Frontal cortex (tissue), 4 donors: ENCODE measurements at places on chromosomes 6 and 20.
A peak's percentile ranks its signal among the peaks of the same experiment; 100 is the strongest.

DNA sequence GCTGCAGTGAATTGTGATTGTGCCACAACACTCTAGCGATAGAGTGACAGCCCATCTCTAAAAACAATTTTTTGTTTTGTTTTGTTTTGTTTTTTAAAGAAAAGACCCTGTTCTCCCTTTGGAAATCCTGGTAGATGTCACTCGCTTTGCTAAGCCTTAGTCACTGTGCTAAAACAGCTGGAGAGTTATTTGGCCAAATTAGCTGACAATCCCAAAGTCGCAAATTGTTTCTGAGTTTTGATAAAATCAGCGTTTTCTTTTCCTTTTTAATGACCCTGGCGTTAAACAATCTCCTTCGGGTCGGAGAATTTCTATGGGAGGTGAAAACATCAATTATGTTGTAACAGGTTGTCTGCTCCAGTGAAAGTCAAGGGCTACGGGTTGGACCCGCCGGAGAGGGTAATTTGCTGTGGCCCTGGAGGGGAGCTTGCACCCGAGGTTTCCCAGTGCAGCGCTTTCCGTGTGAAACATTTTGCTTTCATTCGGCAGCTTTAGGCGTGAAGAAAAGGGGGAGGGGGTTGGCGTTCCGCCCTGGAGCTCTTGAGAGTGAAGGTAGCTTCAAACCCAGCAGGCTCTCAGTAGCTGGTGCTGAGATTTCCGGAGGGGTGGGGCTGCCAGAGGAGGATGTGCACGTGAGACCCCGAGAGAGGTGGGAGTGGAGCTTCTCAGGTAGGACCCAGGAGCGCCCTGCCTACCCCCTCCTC, 296.6 kb downstream of the PHACTR1 start:
- DNase-seq: no peak

DNA sequence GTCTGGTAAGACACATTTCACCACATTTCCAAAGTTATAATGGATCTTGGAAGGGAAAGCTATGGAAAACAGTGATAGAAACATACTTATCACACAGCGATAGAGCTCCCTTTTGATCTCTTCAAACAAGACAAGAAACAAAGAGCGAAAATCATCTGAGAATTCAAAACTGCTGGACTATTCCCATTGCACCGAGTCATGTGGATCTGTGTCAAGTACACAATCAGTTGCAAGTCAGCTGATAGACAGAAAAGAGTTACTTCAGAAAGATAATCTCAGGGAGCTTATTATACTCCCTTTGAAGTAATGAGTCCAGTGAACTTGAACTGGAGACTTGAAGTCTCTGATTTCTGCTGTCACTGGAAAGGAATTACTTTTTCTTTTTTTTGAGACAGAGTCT, 89.7 kb upstream of the GCM1 start:
- no peak for DNase-seq

DNA sequence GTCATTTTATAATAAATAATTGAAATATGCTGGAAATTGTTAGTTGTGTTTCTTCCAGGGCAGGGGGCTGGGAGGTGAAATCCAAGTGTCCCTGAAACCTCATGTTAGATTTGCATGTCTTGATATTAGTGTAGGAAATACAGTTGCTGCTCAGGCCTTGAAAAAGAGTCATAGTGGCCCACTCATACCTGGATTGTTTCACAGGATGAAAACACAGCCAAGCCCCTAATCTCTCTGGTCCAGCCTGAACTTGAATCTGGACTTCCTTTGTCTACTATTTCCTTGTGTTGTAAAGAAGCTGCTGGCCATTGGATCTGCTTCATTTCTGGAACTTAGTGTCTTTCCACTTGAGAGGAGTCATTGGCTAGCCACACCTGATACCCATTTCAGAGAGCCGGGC, 108.8 kb upstream of the JARID2 start:
- no peak for DNase-seq

GRCh38 chr6:29589423-29590048, 4.6 kb downstream of the OR2H2 start:
- DNase-seq: peak; percentile 44

GRCh38 chr6:158387036-158387435, 74.8 kb downstream of the TULP4 start:
- DNase-seq: no peak

DNA sequence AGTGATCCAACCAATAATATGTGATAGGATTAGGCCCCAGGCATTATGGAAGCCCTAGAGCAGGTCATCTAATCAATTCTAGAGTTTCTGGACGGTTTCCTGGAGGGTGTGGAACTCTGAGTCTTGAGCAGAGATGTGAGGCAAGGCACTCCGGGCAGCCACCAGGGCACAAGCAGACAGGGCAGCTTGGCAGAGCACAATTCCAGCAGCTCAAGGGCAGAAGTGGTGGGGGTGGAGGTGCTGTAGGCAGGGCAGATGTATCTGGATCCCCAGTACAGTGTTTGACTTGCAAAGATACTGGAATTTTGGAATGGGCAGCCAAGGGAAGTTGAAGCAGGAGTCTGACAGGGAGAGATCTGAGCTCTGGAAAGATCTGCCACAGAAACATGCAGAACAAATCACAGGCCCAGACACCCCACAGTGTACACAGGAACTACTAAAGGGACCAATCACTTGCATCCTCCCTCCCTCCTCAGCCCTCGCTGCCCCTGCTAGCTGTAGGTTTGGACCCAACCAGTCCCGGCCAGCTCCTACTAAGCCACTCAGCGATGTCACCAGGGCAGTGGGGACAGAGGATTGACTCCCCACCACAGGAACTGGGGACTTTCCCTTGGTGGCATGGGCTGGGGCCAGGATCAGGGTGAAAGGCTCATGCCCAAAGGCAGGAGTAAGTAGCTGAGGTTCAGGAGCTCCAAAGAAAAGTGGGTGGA, 47.0 kb downstream of the TFEB start:
- no peak for DNase-seq

DNA sequence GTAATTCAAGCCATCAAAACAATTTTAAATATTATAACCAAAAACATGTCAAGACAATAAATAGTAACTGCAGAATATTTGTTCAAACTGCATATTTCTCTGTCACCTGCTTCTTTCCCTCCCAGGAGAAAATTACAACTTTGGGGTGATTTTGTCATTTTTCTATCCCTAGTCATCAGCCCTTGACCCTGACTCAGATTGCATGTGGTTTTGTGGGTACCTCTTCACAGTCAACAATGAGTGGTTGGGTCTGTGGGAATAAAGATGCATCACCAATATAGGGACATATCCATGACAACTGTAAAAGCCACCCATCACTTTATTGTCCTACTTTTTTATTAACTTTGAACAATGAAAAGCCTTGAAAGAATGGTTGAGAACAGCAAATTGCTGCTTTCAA, 7.3 kb downstream of the COL10A1 start:
- DNase-seq: no peak

- DNase-seq: no peak
Measured at GRCh38 chr6:44000164-44000842, 126.9 kb downstream of the MRPL14 start.

DNA sequence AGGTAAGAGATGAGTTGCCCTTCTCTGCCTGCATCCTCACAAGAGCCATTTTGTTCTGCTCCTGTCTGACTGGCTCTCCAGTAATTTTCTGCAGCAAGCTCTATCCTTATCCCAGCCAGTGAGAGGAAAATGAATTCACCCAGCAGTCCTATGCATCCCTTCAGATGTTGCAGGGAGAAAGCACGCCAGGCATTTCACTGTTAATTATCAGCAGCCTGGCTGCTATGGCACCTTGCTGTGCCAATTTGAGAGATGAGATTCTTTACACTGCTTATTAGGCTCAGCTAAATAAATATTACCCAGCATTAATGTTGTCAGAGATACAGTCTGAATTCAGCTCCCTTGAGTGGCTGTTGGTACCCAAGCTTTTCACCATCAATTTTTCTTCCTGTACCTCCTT, 61.1 kb upstream of the SNAP25 start:
- no peak for DNase-seq

DNA sequence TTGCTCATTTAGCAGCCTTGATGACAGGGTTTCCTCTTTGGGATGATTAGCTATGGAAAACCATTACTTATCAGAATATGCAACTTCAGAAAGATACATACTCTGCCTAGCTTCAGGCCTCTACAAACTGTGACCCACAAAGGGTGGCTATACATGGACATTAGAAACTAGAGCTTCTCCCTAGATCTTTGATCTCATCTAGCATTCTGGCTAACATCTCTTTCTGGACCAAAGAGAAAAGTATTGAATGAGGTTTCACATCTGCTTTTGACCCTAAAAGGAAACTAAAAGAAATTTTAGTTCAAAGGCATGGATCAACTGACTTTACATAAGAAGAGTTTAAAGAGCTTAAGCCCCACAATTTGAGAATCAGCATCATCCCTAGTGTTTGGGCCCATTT, 12.4 kb upstream of the HMGN3 start:
- no peak for DNase-seq

DNA sequence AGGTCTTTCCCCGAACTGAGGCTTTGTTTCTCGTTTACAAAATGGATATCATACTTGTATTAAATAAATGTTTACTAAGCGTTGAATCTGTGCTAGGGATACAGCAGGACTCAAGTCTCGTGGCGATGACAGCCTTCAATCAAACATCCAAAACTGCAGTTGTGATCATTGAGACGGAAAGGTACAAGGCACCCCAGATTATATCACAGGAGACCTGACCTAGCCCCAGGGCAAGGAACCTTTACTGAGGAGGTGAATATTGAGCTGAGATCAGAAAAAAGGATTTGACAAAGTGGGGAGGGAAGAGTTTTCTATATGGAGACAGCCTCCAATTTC, 476 bp downstream of the AAR2 start:
- no peak for DNase-seq

DNA sequence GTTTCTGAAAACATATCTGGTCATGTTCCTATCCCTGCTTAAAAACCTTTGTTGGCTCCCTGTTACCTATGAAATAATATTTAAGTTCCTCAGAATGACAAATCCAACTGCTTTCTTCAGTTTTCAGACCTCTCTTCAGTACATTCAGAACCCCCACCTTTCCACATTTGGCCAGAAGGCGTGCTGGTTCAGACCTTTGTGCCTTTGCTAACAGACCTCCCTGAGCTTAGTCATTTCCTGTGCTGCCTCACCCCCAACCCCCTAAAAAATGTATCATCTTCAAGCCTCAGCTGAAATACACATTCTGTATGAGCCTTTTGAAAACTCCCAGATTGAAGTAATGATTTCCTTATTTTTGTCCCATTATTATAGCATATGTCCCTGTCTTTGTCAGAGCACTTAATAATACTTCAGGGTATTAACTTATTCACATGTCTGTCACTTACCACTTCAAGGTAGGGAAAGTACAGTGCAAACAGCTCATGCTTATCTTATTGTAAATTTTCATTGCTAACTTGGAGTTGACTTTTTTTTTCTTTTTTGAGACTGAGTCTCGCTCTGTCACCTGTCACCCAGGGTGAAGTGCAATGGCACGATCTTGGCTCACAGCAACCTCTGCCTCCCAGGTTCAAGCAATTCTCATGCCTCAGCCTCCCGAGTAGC, 19.7 kb downstream of the FAM217A start:
- DNase-seq: no peak

DNA sequence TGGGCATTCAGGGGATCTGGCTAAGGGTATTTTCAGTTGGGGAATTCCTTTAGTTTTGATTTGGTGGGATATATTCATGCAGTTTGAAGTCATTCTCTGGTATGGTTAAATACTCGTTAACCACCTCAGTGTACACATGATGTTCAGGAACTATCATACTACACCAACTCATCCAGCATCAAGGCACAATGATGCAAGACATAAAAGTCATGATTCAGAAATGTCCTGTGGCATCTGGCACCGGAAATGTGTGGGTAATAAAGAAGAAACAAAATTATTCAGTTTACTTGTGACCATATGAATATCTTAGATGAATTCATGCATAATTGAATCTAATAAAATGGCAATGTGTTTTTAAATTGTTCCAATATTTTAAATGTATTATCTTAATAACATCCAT, 129.0 kb upstream of the BMP5 start:
- DNase-seq: no peak

- DNase-seq: no peak
Measured at GRCh38 chr6:12014027-12014872, 2.1 kb downstream of the HIVEP1 start.

GRCh38 chr6:132005178-132005577, 54.0 kb upstream of the CCN2 start:
- no peak for DNase-seq

DNA sequence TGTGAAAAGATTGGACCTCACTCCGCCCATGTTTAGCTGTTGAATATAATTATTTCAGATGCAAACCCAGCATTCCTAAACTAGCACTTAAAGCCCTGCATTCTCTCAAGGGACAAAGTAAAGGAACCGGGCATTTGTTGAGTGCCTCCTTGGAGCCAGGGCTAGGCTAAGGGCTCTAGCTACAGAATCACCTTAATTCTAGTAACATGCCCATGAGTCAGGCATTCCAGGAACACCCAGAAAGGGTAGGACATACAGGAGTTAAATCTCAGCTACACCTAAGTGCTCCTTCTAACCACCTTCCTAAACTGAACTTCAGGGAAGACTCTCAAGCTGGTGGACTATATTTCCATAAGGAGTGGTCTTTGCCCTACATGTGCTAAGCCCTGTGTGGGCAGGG, 89.4 kb downstream of the SLC24A3 start:
- DNase-seq: no peak

- no peak for DNase-seq
Measured at GRCh38 chr6:13676551-13677156, 35.0 kb downstream of the RANBP9 start.

DNA sequence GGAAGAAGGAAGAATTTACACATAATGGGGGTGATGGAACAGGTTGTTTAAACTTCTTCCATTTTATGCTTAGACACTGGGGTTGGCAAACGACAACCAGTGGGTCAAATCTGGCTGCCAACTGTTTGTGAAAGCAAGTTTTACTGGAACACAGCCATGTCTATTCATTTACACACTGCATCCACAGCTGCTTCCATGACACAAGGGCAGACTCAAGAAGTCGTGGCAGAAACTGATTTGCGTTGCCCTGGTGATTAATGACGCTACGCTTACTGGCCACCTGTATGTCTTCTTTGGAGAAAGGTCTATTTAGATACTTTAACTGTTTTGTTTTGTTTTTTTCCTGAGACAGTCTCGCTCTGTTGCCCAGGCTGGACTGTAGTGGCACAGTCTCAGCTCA, 19.0 kb downstream of the CTCFL start:
- no peak for DNase-seq

DNA sequence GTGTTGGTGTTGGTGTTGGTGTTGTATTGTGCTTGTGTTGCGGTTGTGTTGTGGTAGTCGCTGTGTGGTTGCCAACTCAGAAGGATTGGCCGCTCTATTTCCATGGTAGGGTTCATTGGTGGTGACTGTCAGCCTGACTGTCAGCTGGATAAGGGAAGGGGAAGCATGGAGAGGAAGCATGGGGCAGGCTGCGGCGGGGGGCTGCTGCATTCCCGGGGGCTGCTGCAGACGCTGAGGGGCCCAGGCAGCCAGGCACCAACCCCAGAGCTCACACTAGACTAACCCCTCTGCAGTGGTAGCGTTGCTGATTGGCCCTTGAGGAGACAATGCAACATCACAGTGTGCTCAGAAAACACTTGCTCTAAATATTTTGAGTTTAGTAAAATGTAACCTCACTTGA, 199.2 kb downstream of the SMOC2 start:
- no peak for DNase-seq
